ENCODE measurements at places on chromosomes 13 and 19.

GRCh38 chr13:74681891-74682290 lies 547.7 kb upstream of the KLF12 start:
- DNase-seq, result no peak

GRCh38 chr13:90648497-90648896 lies 699.0 kb upstream of the MIR17HG start:
- DNase-seq, result no peak

DNA sequence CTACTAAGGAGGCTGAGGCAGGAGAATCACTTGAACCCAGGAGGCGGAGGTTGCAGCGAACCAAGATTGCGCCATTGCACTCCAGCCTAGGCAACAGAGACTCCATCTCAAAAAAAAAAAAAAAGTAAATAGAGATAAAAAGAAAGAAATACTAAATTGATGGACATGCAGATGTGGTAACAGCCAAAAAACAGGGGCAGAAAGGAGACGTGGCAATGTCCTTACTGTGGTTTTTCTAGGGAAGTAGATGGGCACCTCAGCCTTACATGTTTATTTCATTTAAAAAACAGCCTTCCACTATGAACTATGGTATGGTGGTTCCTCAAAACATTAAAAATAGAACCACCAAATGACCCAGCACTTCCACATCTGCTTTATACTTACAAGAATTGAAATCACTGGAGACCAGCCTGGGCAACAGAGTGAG lies 6.5 kb upstream of the EIF3G start:
- DNase-seq, result no peak

DNA sequence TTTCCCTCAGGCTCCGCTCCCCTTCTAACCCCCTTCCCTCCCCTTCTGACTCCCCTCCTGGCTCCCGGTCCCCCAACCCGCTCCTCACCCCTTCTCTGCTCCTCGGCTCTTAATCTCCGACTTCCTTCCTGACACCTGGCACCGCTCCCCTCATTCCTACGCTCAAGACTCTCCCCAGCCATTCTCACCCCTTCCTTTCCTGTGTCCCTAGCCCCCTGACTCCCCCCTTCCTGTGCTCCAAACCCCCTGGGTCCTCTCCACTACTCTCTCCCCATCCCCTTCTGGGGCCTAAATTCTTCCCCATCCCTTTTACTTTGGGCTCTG lies 658 bp downstream of the CLPP start:
- DNase-seq, result no peak

DNA sequence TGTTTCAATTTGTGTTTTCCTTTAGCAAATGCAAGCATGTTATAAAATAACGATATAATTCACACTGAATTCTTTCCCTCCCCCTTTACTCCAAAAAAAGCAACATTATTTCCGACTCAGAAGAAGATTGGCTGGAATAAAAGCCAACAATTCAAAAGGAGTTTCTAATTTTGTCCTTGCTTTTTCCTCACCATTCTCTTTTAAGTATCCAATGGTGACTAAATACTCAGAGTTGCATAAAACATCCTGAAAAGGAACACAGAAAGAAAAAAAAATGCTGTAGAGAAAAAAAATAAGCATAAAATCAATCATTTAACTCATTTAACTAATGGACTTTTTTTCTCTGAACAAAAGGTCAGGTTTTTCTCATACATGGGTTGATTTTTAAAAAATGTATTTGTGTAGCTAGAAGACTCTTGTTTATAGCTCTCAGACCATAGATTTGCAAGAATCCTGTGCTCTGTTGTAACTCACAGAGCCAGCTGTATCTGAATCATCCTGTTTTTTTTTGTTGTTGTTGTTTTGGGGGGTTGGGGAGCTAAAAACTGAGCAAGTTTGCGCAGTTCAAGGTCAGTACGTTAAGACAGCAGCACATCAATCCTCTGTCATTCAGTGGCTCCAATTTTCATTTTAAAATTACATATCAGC lies 108.1 kb downstream of the PCDH17 start:
- DNase-seq, result no peak

DNA sequence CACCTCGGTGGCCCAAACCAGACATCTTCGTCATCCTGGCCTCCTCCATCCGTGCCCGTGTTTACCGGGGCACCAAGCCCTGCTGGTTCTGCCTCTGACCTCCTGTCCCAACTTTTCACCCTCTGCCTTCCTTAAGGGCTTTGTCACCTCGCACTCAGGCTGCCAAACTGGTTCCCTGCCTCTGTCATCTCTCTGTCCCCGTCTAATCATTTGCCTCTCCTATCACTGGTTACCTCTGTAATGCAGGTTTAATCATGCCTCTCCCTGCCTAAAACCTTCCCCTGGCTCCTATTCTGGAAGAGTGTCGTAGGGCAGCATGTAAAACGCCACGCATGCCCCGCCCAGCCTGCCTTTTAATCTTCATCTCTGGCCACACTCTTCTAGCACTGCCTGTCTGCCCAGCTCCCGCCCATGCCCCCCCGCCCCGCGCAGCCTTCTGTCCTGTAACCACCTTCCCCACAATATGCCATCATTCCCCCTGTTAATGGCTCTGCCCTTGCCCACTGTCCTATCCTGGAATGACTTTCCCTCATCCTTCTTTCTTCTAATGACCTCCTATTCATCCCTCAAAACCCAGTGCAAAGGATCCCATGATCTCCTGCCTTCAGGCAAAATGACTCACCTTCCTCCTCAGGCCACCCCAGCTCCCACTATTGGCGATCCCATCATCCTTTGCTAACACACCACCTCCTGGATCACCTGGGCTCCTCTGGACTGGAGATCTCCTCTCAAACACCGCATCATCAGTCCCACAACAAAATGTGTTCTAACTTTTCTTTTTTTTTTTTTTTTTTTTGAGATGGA lies 66.7 kb downstream of the PEX11G start:
- DNase-seq, result no peak

- DNase-seq, result no peak
Observed at GRCh38 chr13:101289764-101290163, 126.5 kb downstream of the NALCN start.

GRCh38 chr13:72536714-72537394 lies 190.6 kb downstream of the MZT1 start:
- DNase-seq, result no peak

GRCh38 chr13:32840989-32841713 lies 175.1 kb upstream of the KL start:
- no peak for DNase-seq

All from breast epithelium (tissue), 4 donors.